ENCODE measurements at places on chromosomes 2 and 18. TPM values are rescaled to one million over a fixed set of nuclear protein-coding genes. Genes with fewer than 3 reads are reported as not detected.
A peak's percentile ranks its signal among the peaks of the same experiment; 100 is the strongest.

Gene CDK15
- not detected for total RNA-seq

Gene OSGEPL1
- 5.3 TPM for total RNA-seq

Gene GPR55
- not detected for total RNA-seq

Gene STON1
- 2.1 TPM for total RNA-seq

Gene ATP6V1C2
- total RNA-seq, result under 0.01 TPM

Gene DCC
- total RNA-seq, result not detected

Gene PCARE
- not detected for total RNA-seq

Gene COMMD1
- total RNA-seq, result 30.5 TPM

DNA sequence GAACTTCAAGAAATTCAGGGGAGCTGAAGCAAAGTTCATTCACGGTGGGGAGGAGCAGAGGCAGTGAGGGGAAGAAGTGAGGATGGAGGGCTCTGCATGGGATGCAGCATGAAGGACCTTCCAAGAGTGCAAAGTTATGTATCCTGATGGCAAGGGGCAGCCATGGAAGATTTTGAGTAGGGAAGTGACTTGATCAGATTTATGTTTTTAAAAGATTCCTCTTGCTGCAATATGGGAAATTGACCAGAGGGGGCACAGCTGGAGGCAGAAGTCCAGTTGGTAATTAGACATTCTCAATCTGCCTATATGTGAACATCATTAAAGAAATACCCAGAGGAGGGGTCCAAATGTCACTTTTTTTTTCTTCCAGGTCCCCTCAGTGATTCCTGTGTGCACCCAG, 21.5 kb upstream of the ANXA4 start:
- DNase-seq, result no peak

DNA sequence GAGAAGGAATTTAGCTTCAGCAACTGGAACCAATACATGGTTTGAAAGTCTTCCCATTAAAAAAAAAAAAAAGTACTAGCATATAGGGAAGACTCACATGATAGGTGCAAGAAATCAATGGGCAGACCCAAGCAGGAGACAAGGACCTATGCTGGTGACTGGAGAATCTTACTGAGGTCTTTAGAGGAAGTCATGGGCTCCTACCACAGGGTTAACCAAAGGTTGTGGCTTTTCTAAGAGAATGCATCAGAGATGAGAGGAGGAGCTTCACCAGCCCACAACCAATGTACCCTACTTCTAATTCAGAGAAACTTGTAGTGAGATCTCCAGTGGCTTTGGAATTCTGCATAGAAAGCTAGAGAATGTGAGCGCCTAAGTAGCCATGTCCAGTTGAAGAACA, 207.4 kb downstream of the NCKAP5 start:
- DNase-seq, result no peak

- no peak for DNase-seq
These were observed 492.2 kb upstream of the GCFC2 start for GRCh38 chr2:76202866-76203265.

GRCh38 chr2:153478289-153479261, at the start of gene RPRM:
Gene RPRM, minus strand, starts transcription at chr2:153478762. Its CDS starts 197 bp downstream, at chr2:153478565.
- DNase-seq, result peak; percentile 64

GRCh38 chr2:156057647-156058046, 274.9 kb downstream of the NR4A2 start:
- DNase-seq, result no peak

- DNase-seq, result no peak
These were observed 1616.3 kb upstream of the ACVR2A start for GRCh38 chr2:146228466-146229058.

- peak; percentile 83 for DNase-seq
These were observed 106.9 kb downstream of the MREG start for GRCh38 chr2:215906458-215906857.

GRCh38 chr2:215489288-215489848, 53.5 kb upstream of the FN1 start:
- DNase-seq, result no peak

DNA sequence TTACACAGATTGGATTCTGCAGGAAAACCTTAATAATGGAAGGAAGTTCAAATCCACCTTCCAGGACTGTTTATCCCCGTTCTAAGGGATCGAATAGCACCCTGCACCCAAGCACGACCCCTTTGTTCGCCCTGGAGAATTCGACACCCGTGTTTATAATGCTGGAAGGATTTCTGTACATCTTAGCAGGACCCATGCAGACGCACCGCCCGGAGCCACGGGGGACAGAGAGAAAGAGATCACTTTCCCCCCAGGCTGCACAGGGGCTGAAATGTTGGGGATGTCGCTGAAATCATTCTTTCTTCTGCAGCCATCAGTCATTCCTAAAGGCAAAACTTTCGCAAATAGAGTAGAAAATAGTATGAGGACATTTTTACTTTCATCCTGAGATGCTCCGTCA, 238.7 kb upstream of the SALL3 start:
- DNase-seq, result no peak

Measured in dermis microvascular lymphatic vessel endothelial cell (primary cell).